NCI-H524 (cell line): ENCODE measurements at places on chromosomes 12 and 14.
A peak's percentile ranks its signal among the peaks of the same experiment; 100 is the strongest.

DNA sequence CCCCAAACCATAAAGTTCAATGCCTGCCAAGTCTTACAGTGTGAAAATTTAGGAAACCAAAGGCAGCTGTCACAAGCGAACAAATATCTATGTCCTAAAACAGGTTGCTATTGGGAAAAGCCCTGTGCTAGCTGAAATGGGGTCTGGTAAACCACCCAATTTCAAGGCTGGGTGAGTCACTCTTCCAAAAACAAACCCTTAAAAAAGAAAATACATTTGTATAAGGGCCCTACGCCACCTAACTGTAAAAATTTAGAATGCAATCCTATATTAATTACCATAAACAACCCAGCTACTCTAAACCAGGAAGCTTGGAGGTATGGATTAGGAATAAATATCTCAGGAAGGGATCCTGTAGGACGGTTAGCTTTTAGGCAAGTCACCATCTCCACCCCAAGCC lies 32.1 kb downstream of the PRMT8 start:
- no peak for DNase-seq

DNA sequence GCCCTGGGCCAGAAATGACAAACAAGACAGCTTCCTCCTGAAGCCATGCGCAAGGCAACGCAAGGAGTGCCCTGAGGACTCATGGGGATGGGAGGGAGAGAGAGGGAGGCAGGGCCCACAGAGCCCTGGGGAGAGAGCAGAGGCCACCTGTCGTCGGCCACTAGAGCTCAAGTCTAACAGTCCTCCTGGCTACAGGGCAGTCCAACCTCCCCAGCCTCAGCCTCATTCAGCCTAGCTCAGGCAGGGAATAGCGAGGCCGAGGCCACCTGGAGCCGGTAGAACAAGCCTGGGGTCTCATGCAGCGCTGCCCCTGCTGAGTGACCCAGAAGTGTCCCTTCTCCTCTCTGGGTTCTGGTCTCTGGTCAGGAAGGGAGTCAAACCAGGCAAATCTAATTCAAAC lies 69.5 kb downstream of the BCL11B start:
- peak; percentile 62 for DNase-seq

- no peak for DNase-seq
Observed at GRCh38 chr12:5268424-5269210, 163.3 kb upstream of the NTF3 start.

GRCh38 chr12:49567302-49567610 lies 686 bp downstream of the MCRS1 start:
- DNase-seq = no peak

DNA sequence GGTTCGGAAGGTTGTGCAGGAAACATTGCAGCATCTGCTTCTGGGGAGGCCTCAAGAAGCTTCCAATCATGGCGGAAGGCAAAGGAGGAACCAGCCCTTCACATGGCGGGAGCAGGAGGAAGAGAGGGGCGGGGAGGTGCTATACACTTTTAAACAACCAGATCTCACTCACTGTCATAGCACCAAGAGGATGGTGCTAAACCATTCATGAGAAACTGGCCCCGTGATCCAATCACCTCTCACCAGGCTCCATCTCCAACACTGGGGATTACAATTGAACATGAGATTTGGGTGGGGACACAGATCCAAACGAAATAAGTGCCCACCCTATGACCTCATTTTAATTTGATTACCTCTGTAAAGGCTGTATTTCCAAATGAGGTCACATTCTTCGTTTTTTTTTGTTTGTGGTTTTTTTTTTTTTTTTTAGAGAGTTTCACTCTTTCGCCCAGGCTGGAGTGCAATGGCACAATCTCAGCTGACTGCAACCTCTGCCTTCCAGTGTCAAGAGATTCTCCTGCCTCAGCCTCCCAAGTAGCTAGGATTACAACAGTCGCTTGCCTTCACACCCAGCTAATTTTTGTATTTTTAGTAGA lies 11.4 kb upstream of the ORAI1 start:
- no peak for DNase-seq

DNA sequence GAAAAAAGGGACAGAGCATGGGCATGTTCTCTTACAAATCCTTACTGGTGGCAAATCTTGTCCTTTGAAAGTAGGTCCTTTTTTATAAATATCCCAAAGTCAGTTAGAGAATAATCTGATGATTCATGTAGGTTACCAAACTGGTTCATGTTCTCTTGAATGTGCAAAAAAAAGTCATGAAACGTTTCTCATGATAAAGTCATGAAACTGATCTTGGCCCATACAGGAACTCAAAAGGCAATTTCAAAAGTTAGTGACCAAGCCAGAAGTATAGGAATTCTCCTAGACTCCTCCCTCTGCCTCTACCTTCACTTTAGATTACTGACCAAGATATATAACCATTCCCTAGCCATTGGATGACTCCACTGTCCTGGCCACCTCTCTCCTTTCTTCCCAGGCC lies 27.3 kb upstream of the SPTSSA start:
- no peak for DNase-seq

DNA sequence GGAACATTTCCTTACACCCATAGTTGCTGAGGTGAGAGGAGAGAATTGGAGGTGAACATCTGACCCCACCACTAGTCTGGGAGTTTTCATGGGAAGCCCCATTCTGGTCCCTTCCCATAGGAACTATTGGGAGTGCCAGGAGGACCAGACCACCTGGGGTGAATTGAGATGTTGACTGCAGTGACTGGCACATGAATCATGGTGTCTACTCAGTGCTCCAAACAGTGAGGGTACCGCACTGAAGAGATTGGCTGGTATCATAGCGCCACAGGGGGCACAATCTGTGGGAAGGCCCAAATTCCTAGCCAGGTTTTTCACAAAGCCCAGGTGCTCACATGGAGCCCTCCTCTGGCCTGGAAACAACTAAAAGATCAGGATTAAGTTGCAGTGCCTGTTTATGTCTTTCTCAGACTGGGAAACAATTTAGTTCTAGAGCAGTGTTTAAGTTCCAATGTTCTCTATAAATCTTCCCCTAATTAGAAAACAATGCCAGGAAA lies 3.7 kb upstream of the RNASE9 start:
- DNase-seq = no peak
